Stimulated activated CD4-positive, alpha-beta T cell treated with anti-CD3 and anti-CD28 coated beads, Interleukin-1b, Interleukin-23, amount 100 ng/mL, for 48 hours (primary cell): ENCODE measurements at places on chromosomes 6 and 20.

GRCh38 chr20:12410783-12411182 is 493.1 kb downstream of the BTBD3 start:
- no peak for DNase-seq

- no peak for DNase-seq
These were observed 210.9 kb upstream of the PDE10A start for GRCh38 chr6:165873976-165874375.

- no peak for DNase-seq
These were observed 60.4 kb downstream of the TPD52L1 start for GRCh38 chr6:125213939-125214338.

- no peak for DNase-seq
These were observed 600.0 kb upstream of the CDH4 start for GRCh38 chr20:60652046-60652445.

DNA sequence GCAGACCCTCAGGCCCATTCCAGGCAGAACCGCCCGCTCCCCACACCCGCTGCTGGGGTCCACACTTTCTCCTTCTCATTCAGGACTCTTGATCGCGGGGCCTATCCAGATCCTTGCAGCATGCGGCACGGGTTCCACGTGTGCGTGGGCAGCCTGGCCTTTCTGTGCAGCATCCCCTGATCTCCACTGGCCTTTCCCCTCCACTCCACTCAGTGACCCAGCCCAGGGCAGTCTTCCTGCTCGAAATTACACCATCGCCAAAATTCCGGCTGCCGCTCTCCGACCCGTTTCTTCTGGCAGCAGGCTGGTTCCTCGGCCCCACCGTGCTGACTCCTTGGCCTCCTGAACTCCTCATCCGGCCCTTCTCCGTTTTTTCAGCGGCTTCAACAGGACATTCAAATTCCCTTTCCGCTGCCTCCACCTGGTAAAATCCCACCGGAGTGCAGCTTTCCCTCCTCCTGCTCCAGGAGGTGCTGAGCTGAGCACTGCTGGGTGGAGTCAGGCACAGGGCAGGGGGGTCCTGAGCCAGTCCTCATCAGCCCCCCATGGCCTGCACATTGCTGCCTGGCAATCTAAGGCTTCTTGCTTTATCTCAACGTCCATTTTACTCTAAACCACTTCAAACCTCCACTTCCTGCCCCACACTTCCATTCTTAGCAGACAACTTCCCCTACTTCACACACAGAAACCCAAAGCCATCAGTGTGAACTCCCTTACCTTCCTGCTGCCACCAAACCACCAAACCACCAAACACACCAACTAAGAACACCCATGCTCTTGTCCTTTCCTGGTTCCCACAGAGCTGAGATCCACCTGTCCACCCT is 9.0 kb downstream of the SFT2D1 start:
- no peak for DNase-seq

DNA sequence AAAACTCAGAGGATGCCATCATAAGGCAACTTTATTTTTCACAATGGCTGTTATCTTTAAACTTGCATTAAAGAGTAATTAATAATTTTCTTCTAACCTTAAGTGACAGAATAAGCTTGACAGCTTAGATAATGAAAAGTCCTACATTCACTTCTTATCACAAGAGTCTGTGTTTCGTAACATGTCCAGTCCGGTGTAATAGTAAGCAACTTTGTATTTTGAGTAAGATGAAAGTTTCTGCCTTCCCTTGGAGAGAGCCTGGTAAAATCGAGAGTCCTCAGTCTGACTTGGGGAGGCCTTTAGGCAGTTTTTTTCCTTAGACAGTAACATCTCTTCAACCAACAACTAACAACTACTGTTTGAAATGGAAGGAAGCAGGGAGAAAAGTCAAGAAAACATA is 195.6 kb downstream of the GRM1 start:
- no peak for DNase-seq

DNA sequence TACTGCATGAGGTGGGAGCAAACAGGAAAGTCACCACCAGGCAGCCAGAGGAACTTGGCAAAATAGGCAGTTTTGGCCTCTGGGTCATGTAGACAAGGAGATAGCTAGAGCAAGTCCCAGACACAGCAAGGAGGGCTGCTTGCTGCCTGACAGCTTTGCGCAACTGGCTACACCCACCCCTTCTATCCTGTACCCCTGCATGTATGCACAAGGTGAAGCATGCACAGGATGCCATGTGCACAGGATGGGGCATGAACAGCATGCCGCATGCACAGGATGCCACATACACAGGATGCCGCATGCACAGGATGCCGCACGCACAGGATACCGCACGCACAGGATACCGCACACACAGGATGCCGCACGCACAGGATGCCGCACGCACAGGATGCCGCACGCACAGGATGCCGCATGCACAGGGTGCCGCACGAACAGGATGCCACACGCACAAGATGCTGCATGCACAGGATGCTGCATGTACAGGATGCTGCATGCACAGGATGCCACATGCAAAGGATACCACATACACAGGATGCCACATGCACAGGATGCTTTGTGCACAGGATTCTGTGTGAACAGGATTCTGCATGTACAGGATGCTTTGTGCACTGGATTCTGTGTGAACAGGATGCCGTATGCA is 104.9 kb upstream of the IYD start:
- no peak for DNase-seq

DNA sequence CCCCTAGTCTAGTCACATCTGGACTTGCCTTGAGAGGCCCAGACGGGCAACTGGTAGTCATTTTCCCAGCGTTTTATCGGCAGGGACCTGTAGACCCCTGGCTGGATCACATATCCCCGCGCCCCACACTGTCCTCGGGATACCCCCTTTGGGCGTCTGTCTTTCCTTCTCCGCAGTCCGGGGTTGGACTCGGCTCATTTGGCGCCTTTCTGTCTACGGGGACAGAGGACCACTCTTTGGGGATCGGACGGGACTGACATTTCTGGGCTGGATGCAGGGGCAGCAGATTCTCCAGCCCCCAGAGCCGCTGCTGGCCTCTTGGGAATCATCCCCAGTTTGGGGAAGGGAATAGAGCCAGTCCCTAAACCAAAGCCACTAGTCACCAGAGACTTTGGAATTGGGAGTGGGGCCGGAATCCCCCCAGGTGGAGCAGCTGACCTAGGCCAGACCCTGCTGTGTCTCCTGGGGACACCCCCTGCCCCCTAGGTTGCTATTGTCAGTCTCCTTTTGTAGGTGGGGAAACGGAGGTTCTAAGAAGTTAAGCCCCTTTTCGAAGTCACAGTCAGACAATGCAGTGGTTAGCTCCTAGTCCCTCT is 734 bp downstream of the FAM110A start:
- DNase-seq, result no peak

GRCh38 chr6:139521338-139521737 is 146.9 kb upstream of the CITED2 start:
- DNase-seq, result no peak

GRCh38 chr6:14499841-14500240 is 382.3 kb downstream of the CD83 start:
- no peak for DNase-seq

- no peak for DNase-seq
These were observed 50.9 kb upstream of the CHRNA4 start for GRCh38 chr20:63411898-63412631.

DNA sequence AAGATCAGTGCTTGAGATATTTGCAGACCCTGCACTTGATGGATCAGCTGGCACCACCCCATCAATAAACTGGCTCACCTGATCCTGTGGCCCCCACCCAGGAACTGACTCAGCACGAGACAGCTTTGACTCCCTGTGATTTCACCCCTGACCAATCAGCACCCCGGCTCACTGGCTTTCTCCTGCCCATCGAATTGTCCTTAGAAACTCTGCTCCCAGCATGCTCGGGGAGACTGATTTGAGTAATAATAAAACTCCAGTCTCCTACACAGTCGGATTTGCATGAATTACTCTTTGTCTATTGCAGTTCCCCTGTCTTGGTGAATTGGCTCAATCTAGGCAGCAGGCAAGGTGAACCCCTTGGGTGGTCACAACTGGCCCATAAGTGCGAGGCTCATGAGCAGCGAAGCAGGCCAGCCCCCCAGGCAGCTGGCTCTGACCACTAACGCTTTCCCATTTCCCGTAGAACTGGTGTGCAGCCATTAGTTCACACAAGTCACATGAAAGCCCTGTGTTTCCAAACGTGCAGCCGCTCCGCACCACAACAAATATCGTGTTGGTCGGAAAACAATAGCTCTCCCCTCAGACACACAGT is 79.6 kb downstream of the RSPH3 start:
- DNase-seq, result no peak
